ENCODE measurements at places on chromosomes 4 and X. TPM values are rescaled to one million over a fixed set of nuclear protein-coding genes. Genes with fewer than 3 reads are reported as not detected.
A peak's percentile ranks its signal among the peaks of the same experiment; 100 is the strongest.

DCK gene
- total RNA-seq, result 5.5 TPM

RELL1 gene
- 26.1 TPM for total RNA-seq

GRCh38 chr4:41052287-41052686, 162.1 kb downstream of the APBB2 start:
- no peaks in the 10 kb centered on the region for H3K36me3 ChIP-seq
- no peak overlapping the region for H3K27ac ChIP-seq
- peaks cover 10% of the 10 kb centered on the region for H3K4me1 ChIP-seq
- no peaks in the 10 kb centered on the region for H3K27me3 ChIP-seq
- no peak for DNase-seq

DNA sequence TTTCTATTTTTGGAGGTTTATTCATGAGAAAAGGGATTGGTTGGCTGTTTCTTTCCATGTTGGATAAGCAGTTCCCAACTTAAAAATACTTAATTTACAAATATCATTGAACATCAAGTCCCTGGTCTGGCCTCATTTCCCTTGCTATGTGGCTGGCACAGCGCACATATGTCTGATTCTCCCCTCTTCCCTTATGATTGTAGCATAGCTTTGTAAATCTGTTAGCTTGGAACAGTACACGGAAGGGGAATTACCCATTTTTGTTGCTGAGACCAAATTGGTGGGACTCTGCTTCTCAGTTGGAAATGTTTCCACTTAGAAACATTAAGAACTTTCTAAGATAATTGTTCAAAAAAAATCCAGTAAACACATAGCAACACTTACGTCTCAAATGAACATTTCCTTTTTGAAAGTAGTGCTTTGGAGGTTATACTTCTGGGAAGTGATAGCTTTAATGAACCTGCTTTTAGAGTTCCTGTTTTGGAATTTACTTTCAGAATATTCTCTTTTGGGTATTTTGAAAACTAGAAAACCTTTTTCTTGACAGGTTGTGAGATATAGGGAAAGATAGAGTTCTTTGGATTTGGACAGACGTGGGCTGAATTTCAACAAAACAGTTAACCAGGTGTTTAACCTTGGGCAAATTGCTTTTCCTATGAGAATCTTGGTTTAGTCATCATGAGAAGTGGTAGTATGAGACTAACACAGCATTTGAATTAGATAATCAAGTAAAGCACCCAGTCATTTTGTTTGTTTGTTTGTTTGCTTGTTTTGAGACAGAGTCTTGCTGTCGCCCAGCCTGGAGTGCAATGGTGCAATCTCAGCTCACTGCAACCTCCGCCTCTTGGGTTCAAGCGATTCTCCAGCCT, 47.3 kb downstream of the STIM2 start:
- no peaks in the 10 kb centered on the region for H3K27me3 ChIP-seq
- no peak overlapping the region for H3K27ac ChIP-seq
- H3K4me3 ChIP-seq, result no peak overlapping the region
- H3K4me1 ChIP-seq, result peaks cover 14% of the 10 kb centered on the region
- DNase-seq, result no peak

GRCh38 chrX:6778544-6779503, 243.9 kb upstream of the VCX3A start:
- H3K4me3 ChIP-seq, result no peak overlapping the region
- no peak overlapping the region for H3K27ac ChIP-seq
- no peaks in the 10 kb centered on the region for H3K4me1 ChIP-seq
- no peak for DNase-seq

DNA sequence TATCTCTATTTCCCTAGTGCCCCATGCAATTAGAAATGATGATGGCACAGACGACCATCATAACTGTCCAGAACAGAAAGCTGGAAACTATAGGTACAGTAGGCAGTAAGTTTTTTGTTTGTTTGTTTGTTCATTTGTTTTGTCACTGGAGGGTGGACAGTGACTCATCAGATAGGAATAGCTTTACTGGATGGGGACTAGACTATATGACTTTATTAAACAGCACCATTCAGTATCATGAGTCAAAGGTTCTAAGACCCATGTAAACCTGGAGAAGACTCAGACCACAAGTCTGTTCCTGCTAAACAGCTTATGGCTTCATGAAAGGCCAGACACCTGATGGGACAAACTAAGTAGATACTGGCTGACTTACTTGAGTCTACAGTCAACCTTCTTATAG, 38.4 kb downstream of the PLAC1 start:
- no peak overlapping the region for H3K27ac ChIP-seq
- no peaks in the 10 kb centered on the region for H3K4me1 ChIP-seq
- H3K4me3 ChIP-seq, result no peak overlapping the region
- no peak for DNase-seq
- no peaks in the 10 kb centered on the region for H3K27me3 ChIP-seq

GRCh38 chrX:118345045-118345463, 852 bp upstream of the WDR44 start:
- no peak for DNase-seq
- no peaks in the 10 kb centered on the region for H3K36me3 ChIP-seq
- no peaks in the 10 kb centered on the region for H3K27me3 ChIP-seq
- peak overlapping the region; percentile 16 for H3K27ac ChIP-seq
- no peaks in the 10 kb centered on the region for H3K4me1 ChIP-seq
- H3K4me3 ChIP-seq, result peak overlapping the region; percentile 44

DNA sequence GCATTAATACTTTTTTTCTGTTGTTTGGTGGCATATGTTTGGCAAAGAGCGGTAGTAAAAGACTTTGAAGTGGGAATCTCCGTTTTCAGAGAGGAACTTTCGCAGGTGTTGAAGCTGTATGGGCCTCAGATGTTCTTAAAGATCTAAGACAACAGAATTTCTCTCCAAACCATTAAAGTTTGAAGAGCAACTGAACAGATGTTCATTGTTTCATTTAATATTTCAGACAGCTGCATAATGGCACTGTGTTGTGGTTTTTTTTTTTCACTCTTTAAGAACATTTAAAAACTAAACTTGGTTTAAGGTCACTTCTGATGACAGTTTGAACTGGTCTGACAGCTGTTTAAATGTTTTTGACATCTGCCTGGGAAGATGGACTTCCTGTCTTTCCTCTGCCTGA, 882.7 kb upstream of the PCDH10 start:
- no peaks in the 10 kb centered on the region for H3K4me1 ChIP-seq
- H3K36me3 ChIP-seq, result no peaks in the 10 kb centered on the region
- no peaks in the 10 kb centered on the region for H3K27me3 ChIP-seq
- H3K27ac ChIP-seq, result no peak overlapping the region

DSPP gene
- total RNA-seq, result not detected

GRCh38 chrX:105323928-105324327, 103.4 kb upstream of the TEX13A start:
- H3K4me3 ChIP-seq, result no peak overlapping the region
- no peaks in the 10 kb centered on the region for H3K4me1 ChIP-seq
- DNase-seq, result no peak
- H3K27me3 ChIP-seq, result no peaks in the 10 kb centered on the region
- H3K36me3 ChIP-seq, result no peaks in the 10 kb centered on the region

DRD5 gene
- not detected for total RNA-seq

P2RY8 gene
- 0.83 TPM for total RNA-seq

DNA sequence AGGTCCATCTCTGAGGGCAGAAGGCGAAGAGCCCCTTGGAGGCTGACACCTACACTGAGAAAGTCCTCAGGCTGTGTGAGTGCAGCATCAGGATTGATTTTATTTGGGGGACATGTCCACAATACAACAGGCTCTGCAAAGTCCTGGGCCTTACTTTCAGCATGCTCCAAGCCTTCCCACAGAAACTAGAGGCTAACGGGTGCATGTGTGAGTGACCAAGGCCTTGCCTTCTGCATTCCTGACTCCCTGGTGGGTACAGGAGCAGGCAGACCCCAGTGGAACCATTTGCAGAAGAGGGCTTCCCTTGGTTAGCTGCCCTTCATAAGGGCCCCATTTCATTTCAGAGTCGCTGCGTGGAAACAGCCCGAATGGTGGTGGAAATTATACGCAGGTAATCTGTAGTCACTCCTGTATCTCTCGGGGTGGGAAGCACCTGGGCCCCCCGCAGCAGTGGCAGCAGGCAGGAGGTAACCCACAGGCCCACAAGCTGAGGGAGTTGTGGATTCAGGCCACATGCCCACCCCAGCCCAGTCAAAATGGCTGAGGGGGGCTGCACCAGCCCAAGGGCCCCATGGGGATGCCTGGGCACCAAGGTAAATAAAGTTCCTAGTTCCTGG, 37.7 kb downstream of the NSG1 start:
- no peak for DNase-seq
- no peak overlapping the region for H3K4me3 ChIP-seq
- H3K27ac ChIP-seq, result no peak overlapping the region
- H3K36me3 ChIP-seq, result no peaks in the 10 kb centered on the region

DNA sequence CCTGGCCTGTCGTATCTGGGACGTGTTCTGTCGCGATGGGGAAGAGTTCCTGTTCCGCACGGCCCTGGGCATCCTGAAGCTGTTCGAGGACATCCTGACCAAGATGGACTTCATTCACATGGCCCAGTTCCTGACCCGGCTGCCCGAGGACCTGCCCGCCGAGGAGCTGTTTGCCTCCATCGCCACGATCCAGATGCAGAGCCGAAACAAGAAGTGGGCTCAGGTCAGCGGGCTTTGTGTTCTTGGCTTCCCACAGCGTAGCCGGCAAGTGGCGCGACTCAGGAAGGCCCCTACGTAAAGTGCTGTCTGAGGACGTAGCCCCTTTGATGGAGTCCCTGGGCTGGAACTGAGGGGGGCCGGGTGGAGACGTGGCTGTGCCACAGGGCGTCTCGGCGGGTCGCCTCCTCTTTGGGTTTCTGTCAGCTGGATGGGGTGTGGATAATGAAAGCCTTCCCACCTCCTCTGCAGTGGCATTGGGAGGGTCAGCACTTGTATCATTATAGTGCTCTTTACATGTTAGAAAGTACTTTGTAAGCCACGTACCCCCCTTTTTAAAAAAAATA, 18.1 kb upstream of the TADA2B start:
- DNase-seq, result no peak
- no peaks in the 10 kb centered on the region for H3K36me3 ChIP-seq
- no peaks in the 10 kb centered on the region for H3K4me1 ChIP-seq

TMEM31 gene
- total RNA-seq, result 1.0 TPM

DNA sequence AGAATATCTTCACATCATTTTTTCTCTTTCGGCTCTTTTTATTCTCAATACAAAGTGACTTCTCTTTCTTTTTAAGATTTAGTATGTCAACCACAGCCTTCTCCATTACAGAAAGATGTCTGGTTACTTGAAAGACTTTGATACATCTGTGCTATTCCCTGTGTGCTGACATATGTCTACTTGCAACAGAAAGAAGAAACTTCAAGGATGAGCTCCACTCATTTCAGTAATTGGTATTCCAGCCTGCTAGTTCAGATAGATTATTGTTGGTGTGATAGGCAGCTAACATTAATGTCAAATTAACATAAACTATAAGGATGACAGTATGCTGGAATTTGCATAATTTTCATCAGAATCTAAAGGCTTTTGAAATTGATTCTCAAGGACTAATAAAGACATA, 948.7 kb downstream of the PCDH18 start:
- no peaks in the 10 kb centered on the region for H3K27me3 ChIP-seq
- no peaks in the 10 kb centered on the region for H3K4me1 ChIP-seq
- H3K4me3 ChIP-seq, result no peak overlapping the region
- DNase-seq, result no peak
- no peaks in the 10 kb centered on the region for H3K36me3 ChIP-seq

ITIH6 gene
- total RNA-seq, result not detected

ADGRG4 gene
- 0.55 TPM for total RNA-seq

- DNase-seq, result no peak
- no peaks in the 10 kb centered on the region for H3K4me1 ChIP-seq
- no peaks in the 10 kb centered on the region for H3K36me3 ChIP-seq
- H3K4me3 ChIP-seq, result no peak overlapping the region
- H3K27ac ChIP-seq, result no peak overlapping the region
Observed at GRCh38 chr4:5784960-5785611, 74.1 kb downstream of the EVC start.

HTN1 gene
- total RNA-seq, result not detected

SCRG1 gene
- total RNA-seq, result not detected

MCUB gene
- 11.3 TPM for total RNA-seq

CPLX1 gene
- total RNA-seq, result 10.2 TPM

DNA sequence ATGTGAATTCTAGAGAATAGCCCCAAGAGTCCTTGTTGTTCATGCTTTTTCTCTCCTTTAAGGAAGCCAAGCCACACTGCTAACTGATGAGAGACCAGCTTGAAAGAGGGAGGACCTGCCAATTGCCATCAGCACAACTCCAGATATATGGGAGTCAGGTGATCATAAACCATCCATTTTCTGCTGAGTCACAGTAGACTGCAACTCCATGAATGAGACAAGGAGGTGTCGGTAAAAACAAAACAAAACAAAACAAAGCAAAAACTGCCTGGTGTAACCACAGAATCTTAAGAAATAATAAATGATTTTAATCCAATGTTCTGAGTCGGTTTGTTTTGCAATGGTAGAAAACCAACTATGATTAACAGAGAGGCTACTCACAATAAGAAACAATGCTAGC, 837.3 kb downstream of the PCDH7 start:
- no peak for DNase-seq
- no peak overlapping the region for H3K27ac ChIP-seq
- no peaks in the 10 kb centered on the region for H3K36me3 ChIP-seq
- H3K27me3 ChIP-seq, result no peaks in the 10 kb centered on the region
- H3K4me1 ChIP-seq, result no peaks in the 10 kb centered on the region

DNA sequence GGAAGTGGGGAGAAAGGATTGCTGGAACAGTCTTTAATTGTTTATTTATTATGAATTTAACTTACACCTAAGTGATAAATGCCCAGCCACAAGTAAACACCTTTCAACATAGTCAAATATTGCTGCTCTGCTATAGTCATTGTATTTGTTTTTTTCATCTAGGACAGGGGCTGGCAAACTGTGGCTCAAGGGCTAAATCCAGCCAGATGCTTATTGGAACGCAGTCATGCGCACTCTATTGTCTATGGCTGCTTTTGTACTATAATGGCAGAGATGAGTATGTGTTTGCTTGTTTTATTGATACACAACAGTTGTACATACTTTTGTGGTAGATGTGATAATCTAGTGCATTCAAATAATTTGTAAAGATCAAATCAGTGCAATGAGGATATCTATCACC, 95.3 kb downstream of the ZAR1 start:
- H3K27me3 ChIP-seq, result peaks cover 5% of the 10 kb centered on the region
- no peaks in the 10 kb centered on the region for H3K36me3 ChIP-seq
- H3K4me1 ChIP-seq, result no peaks in the 10 kb centered on the region
- no peak overlapping the region for H3K27ac ChIP-seq
- H3K4me3 ChIP-seq, result no peak overlapping the region
